ENCODE measurements at places on chromosomes 3 and 15.

GRCh38 chr3:136955813-136956212 lies 2.0 kb upstream of the IL20RB start:
- no peaks in the 10 kb centered on the region for H3K27me3 ChIP-seq
- peak overlapping the region; percentile 65 for H3K27ac ChIP-seq
- DNase-seq = no peak
- H3K4me1 ChIP-seq = peaks cover 45% of the 10 kb centered on the region
- H3K36me3 ChIP-seq = peaks cover 4% of the 10 kb centered on the region

GRCh38 chr3:53744351-53744750 lies 101.9 kb downstream of the CHDH start:
- H3K36me3 ChIP-seq = no peaks in the 10 kb centered on the region
- H3K4me3 ChIP-seq = no peak overlapping the region
- H3K4me1 ChIP-seq = no peaks in the 10 kb centered on the region
- DNase-seq = no peak
- no peak overlapping the region for H3K27ac ChIP-seq

- no peaks in the 10 kb centered on the region for H3K36me3 ChIP-seq
- no peak overlapping the region for H3K4me3 ChIP-seq
- H3K27me3 ChIP-seq = peaks cover 43% of the 10 kb centered on the region
- H3K27ac ChIP-seq = no peak overlapping the region
Observed at GRCh38 chr15:62254137-62254934, 89.3 kb upstream of the C2CD4B start.

- no peak for DNase-seq
- peaks cover 1% of the 10 kb centered on the region for H3K4me1 ChIP-seq
- H3K27ac ChIP-seq = no peak overlapping the region
- H3K36me3 ChIP-seq = no peaks in the 10 kb centered on the region
- H3K4me3 ChIP-seq = no peak overlapping the region
- no peaks in the 10 kb centered on the region for H3K27me3 ChIP-seq
Observed at GRCh38 chr3:23662079-23662617, 143.6 kb upstream of the UBE2E1 start.

DNA sequence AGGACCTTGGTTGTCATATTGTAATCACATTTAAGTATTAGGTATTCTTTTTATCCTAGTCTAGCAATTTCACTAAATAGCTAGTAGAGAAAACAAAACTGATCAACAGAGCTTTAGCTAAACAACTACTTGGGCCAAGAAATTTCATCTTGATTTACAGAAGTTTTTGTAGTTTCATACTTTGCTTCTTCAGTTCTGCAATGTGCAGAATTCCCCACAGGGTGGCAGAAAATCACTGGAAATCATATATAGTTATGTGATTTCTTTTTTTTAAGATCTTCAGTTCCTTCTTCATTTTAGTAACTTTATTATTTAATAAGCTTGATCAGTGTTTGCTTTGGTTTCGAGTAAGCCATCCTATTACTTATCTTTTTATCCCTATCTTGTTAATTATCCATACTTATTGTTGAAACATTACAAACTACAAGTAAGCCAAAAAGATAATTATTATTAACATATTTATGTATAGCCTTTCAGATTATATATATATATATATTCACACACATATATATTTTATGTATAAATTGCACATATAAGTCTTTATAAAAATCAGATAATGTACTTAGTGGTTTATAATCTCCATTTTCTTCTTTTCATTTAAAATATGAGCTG lies 2.2 kb upstream of the BNIP2 start:
- H3K4me3 ChIP-seq = peak overlapping the region; percentile 55
- DNase-seq = no peak
- H3K27ac ChIP-seq = peak overlapping the region; percentile 9
- H3K27me3 ChIP-seq = peaks cover 15% of the 10 kb centered on the region

DNA sequence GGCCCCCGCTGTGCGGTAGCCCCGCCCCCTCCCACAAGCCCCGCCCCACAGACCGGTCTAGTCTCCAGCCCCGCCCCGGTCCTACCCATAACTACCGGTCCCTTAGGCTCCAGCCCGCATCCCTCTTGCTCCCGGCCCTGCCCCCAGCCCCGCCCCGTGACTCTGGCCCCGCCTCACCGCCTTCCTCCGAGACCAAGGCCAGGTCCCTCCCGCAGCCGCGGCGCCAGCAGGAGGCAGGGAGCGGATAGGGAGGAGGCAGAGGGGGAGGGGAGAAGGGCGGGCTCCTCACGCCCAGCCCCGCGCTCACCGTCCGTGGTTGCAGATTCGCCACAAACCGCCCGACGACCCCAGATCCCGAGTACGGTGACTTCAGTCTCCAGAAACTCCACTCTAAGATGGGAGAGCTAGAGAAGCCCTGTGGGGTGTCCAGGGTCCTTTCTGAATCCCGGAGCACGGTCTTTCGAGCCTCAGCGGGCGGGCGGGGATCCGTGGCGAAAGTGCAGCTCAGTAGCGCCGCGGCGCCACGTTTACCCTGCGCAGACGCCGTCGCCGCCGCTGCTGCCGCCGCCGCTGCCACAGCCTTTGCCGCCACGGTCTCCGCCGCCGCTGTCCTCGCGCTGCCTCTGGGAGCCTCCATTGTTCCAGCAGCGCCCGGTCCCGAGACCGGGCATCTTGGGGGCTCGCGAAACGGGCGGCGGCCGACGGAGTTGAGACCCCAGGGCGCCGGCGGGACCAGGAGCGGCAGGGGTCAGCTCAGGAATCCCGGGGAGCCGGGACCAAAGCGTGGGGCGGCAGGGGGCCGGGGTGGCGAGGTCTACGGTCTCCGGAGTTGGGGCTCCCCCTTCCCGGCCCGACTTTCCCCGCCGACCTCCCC lies at the start of gene BRPF1:
Gene BRPF1, plus strand, starts transcription at position 530 of the 874 bp plus-strand sequence. CDS start 2,406 bp downstream, outside the sequence.
- DNase-seq = peak; percentile 100
- H3K27me3 ChIP-seq = peaks cover 12% of the 10 kb centered on the region
- peak within 1 kb of the TSS; percentile 97 for H3K27ac ChIP-seq
- H3K36me3 ChIP-seq = peaks cover 10% of the 10 kb centered on the region
- H3K4me3 ChIP-seq = peak within 1 kb of the TSS; percentile 80
- H3K4me1 ChIP-seq = peaks cover 27% of the 10 kb centered on the region

DNA sequence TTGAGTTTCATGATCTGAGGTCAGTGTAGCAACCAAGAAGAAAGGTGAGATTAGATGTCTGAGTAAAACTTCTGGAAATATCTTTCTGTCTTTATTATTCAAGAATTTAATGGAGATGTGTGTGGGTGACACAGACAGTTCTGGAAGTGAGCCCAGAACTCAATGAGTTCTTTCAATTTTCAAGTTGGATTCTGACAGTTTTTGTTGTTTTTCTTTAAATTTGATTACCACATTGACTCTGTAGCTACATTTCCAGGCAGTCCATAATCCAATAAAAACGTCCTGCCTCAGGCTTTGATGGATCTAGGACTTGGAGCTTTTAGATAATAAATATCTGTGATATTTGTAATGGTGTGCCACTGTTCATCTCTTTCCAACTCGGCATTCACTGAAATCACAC lies 3.9 kb upstream of the PARP14 start:
- H3K36me3 ChIP-seq = no peaks in the 10 kb centered on the region
- H3K27ac ChIP-seq = peak overlapping the region; percentile 45
- H3K4me3 ChIP-seq = no peak overlapping the region
- no peak for DNase-seq

GRCh38 chr3:188270423-188270972 lies 116.5 kb downstream of the LPP start:
- H3K4me1 ChIP-seq = peaks cover 59% of the 10 kb centered on the region
- peak overlapping the region; percentile 86 for H3K27ac ChIP-seq
- H3K27me3 ChIP-seq = no peaks in the 10 kb centered on the region
- no peak for DNase-seq
- H3K4me3 ChIP-seq = peak overlapping the region; percentile 58
- no peaks in the 10 kb centered on the region for H3K36me3 ChIP-seq

DNA sequence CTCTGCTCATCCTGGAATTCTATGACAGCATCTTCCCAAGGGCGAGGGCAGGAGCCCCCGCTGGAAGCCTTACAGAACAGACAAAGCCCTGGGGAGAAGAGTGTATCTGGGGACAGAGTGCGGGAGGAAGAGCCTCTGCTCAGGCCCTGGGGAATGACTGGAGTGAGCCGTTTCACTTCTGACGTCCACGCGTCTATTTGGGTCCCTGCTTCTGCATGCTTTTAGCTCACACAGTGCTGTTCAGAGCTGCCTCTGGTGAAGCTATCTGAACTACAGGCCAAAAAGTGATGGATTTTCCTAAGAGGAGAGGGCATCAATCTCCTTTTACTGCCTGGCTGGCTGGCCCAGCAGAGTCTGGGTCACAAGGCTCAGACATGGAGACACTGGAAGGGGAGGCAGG lies 311.8 kb downstream of the NTRK3 start:
- no peaks in the 10 kb centered on the region for H3K27me3 ChIP-seq
- no peak overlapping the region for H3K4me3 ChIP-seq

DNA sequence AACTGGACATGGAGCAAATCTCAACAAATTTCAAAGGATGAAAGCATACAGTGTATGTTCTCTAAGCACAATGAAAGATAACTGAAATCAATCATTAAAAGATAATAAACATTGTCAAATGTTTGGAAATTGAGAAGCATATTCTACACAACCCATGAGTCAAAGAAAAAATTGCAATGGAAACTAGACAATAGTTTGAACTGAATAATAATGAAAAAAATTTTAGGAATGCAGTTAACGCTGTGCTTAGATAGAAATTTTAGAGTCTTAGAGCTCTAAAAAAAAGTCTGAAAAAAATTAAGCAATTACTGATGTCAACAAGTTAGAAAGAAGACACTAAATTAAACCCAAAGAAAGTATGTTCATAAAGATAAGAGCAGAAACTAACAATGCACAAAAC lies 15.5 kb downstream of the RABL3 start:
- DNase-seq = no peak
- H3K4me3 ChIP-seq = no peak overlapping the region
- H3K27ac ChIP-seq = no peak overlapping the region
- H3K27me3 ChIP-seq = no peaks in the 10 kb centered on the region
- no peaks in the 10 kb centered on the region for H3K4me1 ChIP-seq

GRCh38 chr15:74552773-74553441 lies 11.9 kb downstream of the ARID3B start:
- peaks cover 2% of the 10 kb centered on the region for H3K27me3 ChIP-seq
- DNase-seq = no peak
- H3K4me1 ChIP-seq = peaks cover 4% of the 10 kb centered on the region
- no peak overlapping the region for H3K27ac ChIP-seq
- H3K4me3 ChIP-seq = no peak overlapping the region

DNA sequence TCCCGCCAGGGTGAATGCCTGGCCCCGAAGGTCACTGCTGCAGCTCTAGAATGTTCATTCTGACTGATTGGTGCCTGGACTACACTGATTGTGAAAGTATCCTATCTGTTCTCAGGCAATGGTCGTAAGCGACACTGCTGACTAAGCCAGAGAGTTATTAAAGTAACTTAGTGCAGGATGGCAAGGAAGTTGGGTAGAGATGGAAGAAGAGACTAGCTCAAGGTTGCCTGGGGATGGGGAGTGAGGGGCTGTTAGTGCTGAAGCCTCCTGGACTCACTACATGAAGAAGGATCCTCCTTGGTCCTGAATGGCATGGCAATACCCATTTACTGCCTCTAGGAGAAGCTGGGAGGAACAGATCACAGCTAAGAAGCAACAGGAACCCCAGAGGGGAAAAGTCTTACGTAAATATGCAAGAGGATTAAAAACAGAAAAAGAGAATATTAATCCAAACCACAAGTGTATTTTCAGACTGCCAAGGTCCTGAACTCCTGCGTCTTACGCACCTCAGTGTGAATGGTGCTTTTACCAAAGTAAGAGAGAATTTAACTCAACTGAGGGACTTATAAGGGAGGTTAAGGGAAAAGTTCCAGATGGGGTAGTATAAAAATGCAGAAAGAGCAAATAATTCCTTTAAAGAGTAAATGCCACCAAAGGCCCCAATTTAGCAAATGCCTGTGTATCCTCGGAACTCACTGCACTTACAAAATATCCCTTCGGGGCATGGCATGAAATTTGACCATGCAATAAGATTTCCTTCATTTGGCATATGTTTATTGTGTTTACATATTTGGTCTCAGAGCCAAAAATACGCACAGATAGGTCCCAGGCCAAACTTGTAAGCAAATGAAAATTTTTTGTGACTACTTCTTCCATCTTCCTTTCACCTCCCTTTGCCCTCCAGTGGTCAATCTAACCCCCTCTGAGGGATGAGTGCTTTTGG lies 64.0 kb upstream of the DGKG start:
- no peak for DNase-seq
- no peak overlapping the region for H3K4me3 ChIP-seq
- H3K36me3 ChIP-seq = no peaks in the 10 kb centered on the region
- H3K27ac ChIP-seq = no peak overlapping the region

DNA sequence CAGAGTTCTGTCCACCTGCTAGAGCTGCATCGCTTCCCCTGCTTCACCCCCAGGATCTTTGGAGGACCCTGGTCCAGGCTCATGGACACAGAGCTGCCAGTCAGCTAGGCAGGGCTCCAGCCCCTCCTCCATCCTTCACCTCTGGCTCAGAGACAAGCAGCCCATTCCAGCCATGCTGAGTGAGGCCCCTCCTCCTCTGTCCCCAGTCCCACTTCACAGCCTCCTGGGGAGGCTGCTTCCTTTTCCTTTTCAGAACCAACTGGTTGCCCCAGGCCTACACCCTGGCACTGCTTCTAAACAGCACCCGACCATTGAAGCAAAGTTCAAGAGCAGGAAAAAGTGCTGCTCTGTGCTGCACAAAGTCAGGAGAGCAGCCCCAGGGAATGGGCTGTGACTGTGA lies 22.2 kb downstream of the IQSEC1 start:
- peaks cover 7% of the 10 kb centered on the region for H3K4me1 ChIP-seq
- H3K27me3 ChIP-seq = peaks cover 24% of the 10 kb centered on the region
- no peak for DNase-seq
- H3K4me3 ChIP-seq = no peak overlapping the region
- no peaks in the 10 kb centered on the region for H3K36me3 ChIP-seq
- H3K27ac ChIP-seq = no peak overlapping the region

DNA sequence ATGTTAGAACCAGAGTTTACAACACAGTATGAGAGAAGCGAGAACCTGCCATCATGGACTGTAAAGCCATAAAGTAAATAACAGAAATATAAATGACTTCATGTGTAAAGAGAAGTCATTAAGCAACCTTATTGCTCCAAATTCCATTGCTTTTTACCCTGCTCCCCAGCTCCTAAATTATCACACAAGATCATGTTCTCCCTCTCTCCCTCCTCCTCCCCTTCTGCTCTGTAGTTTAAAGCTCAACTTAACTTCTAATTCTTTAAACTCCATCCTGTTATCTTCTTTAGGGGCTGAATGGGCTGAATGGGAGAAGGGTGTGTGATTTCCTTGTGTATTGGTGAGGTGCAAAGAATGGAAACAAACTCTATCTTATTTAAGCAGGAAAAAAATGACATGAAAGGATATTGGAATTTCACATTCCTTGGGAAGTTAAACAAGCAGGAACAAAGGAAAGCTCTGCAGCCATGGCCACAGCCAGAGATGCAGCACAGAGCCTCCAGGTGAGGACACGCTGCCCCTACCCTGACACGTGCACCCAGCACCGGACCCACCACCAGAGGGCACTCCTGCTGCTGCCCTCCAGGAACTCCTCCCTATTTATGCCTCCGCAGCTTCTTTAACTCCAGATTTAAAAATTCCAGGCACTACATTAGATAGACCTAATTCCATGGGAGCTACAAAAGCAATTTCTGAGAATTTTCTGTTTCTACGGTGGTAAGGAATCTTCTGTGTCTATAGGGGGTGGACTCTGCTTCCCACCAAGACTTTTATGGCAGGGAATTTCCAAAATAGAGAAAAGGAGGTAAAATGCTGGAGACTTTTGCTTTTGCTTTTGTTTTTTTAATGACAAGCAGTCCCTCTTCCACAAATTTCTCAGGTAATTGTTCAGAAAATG lies 76.9 kb upstream of the ABI3BP start:
- no peaks in the 10 kb centered on the region for H3K27me3 ChIP-seq
- no peak overlapping the region for H3K4me3 ChIP-seq
- no peak for DNase-seq
- H3K36me3 ChIP-seq = no peaks in the 10 kb centered on the region
- H3K4me1 ChIP-seq = peaks cover 80% of the 10 kb centered on the region

All from osteocyte (in vitro differentiated cells).